ENCODE measurements at places on chromosomes 3 and 15.

DNA sequence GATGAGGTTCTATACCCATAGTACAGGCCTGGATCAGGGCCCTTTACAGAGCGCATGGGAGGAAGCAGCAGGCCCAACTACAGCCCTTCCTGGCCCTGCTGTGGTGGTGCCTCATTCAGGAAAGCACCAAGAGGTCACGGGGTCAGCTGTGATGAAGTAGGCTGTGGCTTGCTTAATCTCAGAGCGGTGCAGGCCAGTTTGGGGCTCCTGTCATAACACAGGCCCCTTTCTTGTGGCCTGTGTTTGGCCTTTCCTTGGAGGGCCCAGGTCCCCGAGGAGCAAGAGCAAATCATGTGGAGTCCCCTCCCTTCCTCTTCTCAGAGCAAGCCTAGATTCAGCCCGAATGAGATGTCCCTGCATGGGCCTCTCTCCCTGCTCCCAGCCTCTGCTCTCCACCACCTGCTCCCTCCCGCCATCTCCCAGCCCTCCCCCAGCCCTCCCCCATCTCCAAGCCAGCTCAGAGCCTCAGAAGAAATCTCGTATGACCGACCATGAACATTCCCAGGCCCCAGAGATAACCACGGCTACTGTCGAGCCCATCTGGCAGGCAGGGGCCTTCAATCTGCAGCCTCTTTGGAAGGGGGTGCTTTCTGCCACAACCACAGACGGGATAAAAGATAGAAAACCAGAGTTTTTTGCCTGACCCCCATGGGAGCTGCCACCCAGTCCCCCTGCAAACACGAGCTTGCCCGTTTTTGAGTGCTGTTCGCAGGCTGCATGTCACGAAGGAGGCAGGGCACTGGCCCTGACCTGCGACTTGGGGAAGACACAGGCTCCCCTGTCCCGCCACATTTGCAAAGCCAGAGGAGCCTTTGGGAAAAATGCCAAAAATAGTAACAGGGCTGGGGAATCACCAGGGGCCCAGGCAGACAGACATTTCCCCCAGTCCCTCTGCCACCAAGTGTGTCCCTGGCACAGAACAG is 32.3 kb upstream of the DUSP7 start:
- DNase-seq, result no peak

- no peak for DNase-seq
Observed at GRCh38 chr15:58457466-58457965, 25.7 kb downstream of the LIPC start.

DNA sequence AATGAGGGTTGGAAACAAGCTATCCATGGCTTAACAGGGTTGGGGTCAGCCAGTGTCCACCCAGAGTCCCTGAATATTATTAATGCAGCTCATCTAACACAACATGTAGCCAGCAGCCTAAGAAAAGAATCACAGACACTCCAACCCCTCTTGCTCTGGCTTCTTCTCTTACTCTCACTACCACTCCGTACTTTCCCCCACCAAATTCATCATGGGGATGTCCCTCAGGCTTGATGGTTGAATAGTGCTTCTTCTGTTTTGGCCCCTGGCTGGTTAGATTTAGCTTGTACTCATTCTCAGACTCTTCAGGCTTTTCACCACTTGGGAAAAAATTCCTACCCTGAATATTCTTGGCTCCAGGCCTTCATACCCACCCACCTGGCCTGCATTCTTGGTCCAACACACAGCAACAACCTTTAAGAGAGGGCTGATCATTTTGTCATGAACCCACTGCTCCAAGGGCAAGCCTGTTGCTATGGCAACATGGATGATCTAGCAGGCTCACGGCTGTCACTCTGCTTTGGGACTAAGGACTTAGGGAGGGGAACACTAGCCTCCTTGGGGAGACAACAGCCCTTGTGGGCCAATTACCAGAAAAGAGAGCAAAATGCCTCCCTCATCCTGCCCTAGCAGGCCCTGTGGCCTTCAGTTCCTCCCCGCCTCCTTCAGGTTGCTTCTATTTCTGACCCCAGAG is 9.4 kb upstream of the MED12L start:
- DNase-seq, result no peak

DNA sequence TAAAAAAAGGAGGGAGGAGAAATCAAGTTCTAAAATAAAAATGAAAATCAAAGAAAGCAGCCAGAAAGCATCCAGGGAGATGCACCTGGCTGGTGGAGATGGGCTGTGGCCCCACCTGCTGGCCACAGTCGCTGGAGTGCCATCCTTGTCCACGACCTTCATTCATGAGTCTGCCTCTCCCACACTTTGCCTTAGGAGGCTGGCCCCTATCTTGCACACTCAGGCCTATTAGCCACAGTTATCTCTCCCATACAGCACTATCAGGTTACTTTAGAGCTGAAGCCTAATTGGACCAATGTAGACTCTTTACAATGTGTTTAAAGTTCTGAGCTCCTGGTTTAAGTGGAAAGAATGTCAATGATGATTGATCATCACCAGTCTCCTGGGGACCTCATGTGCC is 392.0 kb upstream of the RORA start:
- DNase-seq, result no peak

GRCh38 chr3:117556646-117557407 is 847.2 kb downstream of the TUSC7 start:
- DNase-seq, result no peak

DNA sequence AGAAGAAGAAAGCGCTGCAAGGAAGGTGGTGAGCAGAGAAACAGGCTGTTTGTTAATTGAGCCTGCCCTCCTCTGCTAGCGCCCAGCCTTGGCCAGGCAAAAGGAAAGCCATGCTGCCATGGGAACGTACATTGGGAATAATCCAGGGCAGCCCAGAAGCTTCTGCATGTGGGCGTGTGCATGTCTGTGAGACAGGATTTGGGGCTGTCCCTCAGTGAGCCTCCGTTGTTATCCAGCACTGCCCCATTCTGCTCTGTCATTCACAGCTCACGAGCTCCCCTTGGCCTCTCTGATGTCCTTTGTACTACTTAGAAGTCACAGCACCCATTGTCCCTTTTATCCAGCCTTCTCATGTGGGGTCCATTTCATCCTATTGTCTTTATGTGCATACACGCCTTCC is 239.1 kb upstream of the ROPN1 start:
- DNase-seq, result no peak

DNA sequence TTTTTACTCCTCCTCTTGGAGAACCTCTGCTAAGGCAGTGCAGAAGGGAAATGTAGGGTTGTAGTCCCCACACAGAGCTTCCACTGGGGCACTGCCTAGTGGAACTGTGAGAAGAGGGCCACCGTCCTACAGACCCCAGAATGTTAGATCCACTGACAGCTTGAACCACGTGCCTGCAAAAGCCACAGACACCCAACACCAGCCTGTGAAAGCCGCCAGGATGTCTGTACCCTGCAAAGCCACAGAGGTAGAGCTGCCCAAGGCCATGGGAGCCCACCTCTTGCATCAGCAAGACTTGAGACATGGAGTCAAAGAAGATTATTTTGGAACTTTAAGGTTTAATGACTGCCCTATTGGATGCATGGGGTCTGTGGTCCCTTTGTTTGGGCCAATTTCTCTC is 112.1 kb downstream of the RSL24D1 start:
- DNase-seq, result no peak

- DNase-seq, result no peak
Observed at GRCh38 chr3:169774186-169774585, 990 bp downstream of the MYNN start.

- no peak for DNase-seq
Observed at GRCh38 chr3:129820587-129820986, 72.9 kb downstream of the TMCC1 start.

GRCh38 chr15:78810362-78811123 is 721 bp downstream of the ADAMTS7 start:
- DNase-seq, result no peak

GRCh38 chr15:54636147-54636546 is 560.6 kb downstream of the RSL24D1 start:
- DNase-seq, result no peak

- DNase-seq, result no peak
Observed at GRCh38 chr3:131750256-131750655, 247.5 kb upstream of the MRPL3 start.

DNA sequence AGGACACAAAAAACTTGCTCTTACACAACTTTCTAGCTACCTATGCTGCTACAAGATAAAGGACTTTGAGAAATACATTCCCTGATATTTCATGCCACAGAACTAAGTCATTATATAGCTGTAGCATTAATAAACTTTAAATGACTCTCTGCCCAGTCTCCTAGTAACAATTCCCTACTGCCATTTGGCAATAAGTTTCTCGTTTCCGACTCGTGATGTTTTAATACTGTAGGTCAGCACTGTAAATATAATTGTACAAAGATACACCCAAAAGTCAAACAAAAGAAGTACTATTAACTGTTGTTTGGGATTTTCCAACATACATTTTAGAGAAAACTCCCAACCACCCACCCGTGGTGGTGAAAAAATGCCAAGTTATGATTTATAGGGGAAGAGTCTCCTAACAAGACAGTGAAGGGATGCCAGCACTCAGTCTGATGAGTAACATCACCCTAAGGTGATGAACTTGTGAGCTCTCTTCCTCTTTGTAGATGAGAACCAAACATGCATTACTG is 132.2 kb downstream of the DUT start:
- no peak for DNase-seq

DNA sequence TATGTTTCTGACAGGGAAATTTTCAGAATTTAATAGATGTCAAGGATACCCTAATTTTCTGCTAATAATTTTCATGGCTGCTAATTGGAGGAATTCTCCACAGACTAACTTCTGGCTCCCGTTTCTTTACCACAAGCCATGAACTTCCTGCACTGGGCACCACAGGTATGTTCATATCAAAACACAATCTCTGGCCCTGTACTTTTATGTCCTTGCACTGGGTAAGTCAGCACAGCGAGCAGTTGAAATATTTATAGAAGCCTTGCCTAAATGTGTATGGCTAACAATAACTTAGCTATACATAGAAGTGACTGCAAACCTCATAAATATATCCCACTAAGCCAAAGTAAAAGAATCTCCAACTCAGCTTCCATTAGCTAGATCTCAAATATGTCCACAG is 246.9 kb downstream of the ZIC1 start:
- no peak for DNase-seq

DNA sequence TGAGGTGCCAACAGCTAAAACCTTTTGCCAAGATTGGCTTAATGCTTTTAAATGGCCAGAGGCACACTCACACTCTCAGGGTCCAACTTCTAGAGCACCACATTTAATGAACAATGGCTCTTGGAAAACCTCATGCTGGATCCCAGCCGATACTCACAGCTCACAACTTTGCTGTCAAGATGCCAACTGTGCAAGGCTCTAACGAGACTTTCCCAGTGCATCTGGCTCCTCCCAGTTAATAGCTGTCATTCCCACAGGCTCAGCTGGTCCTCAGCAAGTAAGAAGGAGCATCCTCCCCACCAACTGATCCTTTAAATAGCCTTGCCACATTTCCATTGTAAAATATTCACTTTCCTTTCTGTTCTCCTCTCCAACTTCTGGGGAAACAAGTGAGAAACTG is 20.3 kb upstream of the FRMD4B start:
- no peak for DNase-seq

DNA sequence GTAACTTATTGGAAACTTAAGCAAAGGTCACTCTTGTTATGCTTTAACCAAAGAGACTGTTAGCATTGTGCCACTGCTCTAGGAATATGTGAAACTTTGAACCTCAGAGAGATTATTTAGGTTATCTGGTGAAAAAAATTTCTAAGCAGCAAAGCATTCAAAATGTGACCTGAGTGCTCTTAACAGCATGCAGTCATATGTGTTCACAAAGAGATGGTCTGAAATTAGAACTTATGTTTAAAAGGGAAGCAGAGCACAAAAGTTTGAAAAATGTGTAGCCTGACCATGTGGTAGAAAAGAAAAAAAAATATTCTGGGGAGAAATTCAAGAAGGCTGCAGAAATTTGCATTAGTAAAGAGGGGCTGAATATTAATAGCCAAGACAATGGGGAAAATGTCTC is 420.2 kb upstream of the CADM2 start:
- DNase-seq, result no peak

GRCh38 chr3:39220407-39221140 is 28.2 kb upstream of the XIRP1 start:
- DNase-seq, result no peak

GRCh38 chr3:161866176-161866575 is 369.6 kb downstream of the OTOL1 start:
- DNase-seq, result no peak

GRCh38 chr3:42683875-42684598 is 1.3 kb upstream of the KLHL40 start:
- no peak for DNase-seq

DNA sequence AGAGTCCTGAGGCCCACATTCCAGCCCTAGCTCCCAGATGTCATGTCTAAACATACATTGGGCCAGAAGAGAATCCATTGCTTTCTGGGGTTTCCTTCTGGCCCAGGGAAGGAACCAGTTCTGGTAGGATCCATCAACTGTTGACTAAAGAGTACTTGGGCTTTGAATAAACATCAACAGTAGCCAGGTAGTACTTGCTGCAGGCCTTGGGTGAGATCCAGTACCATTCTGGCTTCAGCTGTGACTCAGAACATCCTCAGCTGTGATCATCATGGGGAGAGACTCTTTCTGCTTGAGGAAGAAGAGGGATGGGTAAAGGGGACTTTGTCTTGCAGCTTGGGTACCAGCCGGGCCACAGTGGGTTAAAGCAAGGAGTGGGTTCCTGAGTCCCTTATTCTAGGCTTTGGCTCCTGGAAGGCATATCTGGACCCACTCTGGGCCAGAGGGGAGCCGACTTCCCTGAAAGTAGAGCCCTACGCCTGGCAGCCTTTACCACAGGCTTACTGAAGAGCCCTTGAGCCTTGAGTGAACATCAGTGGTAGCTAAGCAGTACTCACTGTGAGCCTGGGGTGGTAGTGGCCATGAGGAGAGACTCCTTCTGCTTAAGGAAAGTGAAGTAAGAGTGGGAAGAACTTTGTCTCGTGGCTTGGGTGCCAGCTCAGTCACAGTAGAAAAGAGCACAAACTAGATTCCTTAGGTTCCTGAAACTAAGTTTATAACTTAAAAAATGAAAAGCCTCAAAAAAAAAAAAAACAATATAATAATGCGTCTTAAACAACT is 128.3 kb downstream of the GOLIM4 start:
- DNase-seq, result no peak

GRCh38 chr15:48644827-48645557 is 517 bp downstream of the FBN1 start:
- no peak for DNase-seq

DNA sequence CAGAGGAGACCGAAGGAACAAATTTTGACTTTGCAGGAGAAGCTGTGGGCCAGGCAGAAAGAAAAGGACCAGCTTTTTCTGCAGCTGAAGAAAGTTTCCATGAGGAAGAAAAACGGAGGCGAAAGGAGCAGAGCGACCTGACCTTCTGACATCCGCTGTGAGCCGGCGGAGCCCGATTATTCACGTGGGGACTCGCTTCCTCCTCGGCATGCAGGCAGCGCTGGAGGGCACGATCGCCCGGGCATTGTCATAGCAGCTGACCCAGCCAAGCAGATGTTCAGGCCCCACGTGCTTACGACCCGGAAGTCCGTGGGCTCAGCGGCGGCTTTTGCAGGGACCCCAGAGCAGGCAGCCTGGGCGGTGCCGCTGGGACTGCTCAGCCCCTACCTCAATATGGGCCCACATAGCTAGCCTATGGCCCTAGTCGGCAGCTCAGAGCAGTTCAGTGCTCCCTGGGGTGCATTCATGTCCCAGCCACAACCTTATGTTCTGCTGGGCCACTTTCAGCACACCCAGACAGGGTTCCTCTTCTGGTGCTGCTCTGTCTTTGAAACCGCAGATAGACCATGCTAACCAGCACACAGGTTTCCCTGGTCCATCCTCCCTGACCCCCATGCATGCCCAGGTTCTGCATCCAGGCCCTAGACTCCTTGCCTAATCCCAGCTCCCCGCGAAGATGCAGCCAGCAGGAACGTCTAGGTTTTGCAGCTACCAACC is 10.5 kb upstream of the EIF4A2 start:
- DNase-seq, result peak; percentile 47

GRCh38 chr3:146065573-146066006 is 95.4 kb downstream of the PLOD2 start:
- no peak for DNase-seq
